ENCODE measurements at places on chromosomes 2 and 18.

GRCh38 chr2:144163592-144163991 is 356.3 kb downstream of the ZEB2 start:
- no peak for DNase-seq

DNA sequence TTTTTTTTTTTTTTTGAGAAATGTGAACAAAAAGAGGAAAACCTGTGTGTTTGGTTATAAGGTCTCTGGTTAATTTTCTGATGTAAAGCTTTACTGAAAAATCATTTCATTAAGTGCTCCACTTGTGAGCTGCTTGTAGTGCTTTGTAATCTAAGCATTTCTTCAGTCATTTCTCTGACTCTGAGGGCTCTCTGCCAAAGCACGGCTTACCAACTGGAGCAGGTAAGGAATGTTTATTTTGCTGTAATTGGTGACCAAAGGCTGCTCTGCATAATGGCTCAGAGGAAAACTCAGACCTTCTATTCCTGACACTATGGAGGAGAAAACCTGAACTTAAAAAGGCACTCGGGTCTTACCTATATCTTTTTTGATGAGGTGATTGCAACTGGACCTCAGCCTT is 848.8 kb downstream of the MBD2 start:
- no peak for DNase-seq

DNA sequence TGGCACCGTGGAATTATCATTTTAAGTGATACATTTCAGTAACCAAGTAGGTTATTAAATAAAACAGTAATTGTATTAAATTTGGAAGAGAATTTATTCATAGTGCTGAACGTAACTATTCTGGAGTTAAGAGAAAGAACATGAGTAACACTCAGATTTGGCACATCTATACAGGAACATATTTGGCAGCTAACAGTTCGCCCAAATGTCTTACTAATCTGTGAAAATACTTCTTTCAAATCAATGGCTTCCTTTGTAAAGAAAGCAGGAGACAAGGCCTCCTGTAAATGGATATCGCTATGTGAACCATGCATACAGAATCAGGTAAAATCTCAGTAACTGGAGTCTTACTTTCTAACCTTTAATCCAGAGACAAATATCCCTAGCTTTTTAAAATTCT is 64.4 kb downstream of the ZNF516 start:
- no peak for DNase-seq

- no peak for DNase-seq
Measured at GRCh38 chr2:30239986-30240752, 8.8 kb downstream of the LBH start.

- DNase-seq = no peak
Measured at GRCh38 chr2:75500633-75501032, 60.1 kb downstream of the EVA1A start.

DNA sequence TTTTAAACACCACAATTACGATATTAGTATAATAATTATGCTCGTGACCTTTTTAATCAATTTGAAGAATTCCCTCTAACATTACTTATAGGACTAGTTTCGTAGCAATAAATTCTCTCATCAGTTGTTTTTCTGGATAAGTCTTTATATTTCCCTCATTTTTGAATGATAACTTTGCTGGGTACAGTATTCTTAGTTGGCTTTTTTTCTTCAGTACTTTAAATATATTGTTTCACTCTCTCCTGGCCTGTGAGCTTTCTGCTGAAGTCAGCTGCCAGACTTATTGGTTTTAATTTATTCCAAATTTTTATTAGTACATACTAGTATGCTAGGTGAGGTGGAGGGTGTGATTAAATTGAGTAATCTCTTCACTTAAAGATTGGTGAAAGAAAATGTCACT is 123.8 kb upstream of the CNTNAP5 start:
- no peak for DNase-seq

- DNase-seq = no peak
Measured at GRCh38 chr2:132588576-132588975, 81.4 kb downstream of the LYPD1 start.

GRCh38 chr2:168320267-168320666 is 72.9 kb upstream of the STK39 start:
- no peak for DNase-seq

GRCh38 chr2:54318821-54319220 is 62.8 kb upstream of the TSPYL6 start:
- DNase-seq = no peak

GRCh38 chr18:58455314-58456188 is 173.3 kb downstream of the ALPK2 start:
- no peak for DNase-seq

DNA sequence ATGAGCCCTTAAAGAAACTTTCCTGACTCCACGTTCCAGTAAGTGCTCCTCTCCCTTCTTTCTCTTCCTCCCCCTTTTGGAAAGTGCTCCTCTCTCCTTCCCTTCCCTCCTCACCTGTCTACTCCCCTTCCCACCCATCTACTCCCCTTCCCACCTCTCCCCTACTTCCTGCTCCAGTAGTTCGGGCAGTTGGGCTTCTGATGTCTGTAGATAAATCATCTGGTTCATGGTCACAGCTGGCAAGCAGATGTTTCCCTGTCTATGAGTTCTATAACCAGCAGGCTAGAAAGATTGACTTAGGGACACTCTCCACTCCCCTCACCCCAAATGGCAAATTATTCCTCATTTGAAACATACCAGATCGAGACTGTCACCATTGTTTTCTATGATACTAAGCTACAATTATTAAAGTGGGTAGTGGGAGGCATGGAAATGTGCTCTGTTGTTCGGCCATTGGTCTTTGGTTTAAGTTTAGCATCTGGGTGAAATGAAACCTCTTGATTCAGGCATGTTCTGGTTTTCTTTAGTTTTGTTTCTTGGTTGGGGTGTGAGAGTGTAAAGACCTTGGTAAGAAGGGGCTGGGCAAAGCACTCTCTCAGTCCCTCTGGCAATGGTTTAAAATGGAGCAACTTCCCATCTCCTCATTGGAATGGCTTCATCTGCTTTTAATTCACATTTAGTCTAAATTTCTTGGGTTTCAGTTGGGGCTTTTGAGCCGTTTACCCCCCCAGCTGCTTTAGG is 413.2 kb upstream of the SPRED2 start:
- DNase-seq = no peak

GRCh38 chr2:42888321-42889245 is 96.2 kb upstream of the HAAO start:
- no peak for DNase-seq

DNA sequence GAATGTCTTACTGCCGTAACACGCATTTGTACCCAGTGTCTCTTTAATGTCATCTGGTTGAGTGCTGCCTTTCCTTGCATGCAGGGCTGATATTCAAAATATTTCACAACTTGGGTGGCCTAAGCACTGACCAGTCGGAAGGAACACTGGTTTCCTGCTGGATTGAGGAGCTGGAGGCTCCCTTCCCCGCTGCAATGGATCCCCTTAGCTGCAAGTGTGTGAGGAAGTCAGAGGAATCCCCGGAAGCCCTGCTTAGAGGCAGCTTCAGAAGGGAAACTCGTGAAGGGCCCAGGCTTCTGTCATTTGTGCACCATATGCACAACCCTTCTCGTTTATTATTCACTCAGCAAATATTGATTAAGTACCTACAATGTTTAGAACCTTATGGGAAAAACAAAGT is 33.2 kb upstream of the SP3 start:
- no peak for DNase-seq

DNA sequence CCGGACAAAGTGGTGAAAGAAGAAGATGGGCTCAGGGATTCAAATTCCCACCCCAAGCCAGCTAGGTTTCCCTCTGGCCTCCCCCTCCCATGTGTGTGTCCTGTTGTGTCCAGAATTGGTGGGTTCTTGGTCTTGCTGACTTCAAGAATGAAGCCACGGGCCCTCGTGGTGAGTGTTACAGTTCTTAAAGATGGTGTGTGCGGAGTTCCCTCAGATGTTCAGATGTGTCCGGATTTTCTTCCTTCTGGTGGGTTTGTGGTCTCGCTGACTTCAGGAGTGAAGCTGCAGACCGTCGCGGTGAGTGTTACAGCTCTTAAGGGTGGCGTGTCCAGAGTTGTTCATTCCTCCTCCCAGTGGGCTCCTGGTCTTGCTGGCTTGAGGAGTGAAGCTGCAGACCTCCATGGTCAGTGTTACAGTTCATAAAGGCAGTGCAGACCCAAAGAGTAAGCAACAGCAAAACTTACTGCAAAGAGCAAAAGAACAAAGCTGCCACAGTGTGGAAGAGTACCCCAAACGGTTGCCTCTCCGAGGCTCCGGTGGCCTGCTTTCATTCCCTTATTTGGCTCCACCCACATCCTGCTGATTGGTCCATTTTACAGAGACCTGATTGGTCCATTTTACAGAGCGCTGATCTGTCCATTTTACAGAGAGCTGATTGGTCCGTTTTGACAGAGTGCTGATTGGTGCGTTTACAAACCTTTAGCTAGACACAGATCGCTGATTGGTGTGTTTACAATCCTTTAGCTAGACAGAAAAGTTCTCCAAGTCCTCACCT is 37.7 kb upstream of the KLF11 start:
- no peak for DNase-seq

DNA sequence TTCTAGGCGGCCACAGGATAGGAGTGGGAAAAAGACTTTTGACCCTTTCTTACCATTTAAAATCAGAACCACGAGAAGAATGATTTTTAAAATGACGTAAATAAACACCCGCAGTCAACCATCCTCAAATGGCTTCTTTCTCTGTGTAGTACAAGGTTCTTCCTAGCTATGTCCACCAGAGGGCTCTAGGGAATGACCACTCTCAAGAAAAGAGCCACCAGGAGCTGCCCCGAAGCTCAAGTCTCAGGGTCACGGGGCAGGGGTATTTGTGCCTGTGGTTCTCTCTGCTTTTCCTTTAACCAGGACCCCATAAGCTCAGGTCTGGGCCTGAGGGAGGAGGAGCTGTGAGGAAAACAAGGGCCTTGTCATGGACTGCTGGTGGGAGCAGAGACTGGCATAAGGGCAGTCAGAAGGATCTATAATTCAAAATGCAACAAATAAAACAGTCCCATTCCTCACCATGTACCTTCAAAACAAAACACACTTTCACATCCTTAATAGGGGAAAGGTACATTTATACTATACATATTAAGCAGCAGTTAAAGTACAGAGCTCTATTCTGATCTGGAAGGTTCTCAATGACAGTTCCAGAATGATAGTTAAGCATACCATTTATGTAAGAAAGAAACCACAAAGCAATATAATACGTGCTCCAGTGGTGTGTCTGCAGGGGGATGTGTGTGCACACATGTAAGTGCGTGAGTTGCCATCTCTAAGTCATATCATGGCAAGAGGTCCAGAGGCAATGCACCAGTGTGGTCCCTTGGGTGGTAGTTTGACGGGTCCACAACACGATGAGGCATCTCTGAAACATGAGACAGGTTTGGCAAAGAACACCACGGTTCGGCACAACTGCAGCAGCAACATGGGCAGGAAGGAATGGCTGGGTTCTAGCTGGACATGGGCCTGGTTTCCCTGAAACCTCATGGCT is 18.6 kb downstream of the LYPD1 start:
- no peak for DNase-seq

- DNase-seq = no peak
Measured at GRCh38 chr2:206494061-206494460, 50.7 kb downstream of the ADAM23 start.

DNA sequence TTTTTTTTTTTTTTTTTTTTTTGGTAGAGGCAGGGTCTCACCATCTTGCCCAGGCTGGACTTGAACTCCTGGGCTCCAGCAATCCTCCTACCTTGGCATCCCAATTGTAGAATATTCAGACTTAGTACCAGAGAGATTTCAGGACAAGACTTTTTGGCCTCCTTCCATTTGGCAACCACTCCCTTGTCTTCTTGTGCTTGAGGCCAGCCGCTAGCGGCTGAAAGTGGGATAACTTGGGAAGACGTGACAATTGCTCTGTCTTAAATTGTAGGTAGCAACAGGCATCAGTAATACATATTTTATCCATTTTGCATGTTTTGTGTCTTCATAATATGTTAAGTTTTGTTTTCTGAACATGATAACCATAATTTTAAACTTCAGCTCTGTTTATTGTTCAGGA is 53.3 kb upstream of the TTN start:
- DNase-seq = no peak

DNA sequence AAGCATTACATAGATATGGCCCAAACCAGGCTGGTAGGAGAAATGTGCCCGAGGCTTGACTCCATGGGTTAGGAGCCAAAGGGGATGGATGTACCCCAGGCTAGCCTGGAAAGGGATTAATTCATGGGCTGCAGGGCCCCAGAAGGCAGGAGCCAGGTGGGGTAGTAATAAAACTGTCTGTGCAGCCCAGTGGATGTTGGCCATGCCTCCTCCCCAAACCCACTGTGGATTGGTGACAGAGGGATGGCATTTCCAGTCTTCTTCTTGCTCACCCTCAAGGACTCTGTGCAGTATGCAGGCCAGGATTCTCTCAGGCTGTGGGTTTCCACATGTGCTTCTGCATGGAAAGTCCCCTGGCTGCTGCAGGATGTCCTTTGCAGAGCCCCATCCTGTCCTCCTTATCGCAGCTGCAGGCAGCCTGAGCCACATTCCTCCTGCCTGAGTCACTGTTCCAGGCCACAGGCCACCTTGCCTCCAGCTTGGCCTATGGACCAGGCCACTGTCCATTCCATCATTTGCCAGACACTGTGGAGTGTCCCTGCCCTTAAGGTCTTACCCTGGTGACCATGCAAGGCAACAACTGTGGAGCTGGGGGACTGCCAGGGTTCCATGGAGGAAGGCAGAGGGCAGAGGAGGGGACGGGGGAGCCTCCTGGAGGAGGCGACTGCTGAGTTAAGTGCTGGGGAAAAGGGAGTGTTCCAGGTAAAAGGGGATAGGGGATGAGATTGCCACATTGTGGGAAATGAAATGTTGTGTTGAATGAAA is 38.9 kb downstream of the INO80C start:
- DNase-seq = no peak

DNA sequence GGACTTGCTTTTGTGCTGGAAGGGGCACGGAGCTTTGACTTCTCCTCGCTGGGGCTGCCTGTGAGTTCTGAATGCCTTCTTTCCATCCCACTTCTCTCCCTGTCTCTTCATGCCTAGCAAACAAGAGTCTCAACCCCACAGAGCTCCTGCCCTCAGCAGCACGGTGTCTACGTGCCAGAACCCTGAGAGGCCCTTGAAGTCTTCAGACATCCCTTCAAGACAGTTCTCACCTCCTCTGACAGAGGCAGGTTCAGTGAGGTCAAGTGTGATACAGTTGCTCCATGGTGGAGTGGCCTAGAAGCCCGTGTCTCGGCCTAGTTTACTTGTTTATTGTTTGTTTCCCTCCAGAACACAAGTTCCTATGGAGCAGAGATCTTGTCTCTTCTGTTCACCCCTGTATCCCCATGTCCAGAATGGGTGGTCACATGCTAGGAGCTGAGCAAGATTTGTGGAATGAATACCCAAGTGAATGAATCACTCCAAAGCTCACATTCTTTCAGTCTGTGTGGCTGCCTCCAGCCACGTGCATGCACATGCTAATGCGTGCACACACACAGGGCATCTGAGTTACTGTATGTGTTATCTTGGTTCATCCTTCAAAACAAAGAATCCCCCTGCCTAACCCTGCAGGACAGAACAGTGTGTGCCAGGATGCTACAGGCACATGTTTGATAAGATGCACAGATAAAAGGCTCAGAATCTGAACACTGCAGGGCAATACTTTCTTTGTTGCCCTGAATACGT is 391.6 kb downstream of the NBAS start:
- no peak for DNase-seq

- DNase-seq = no peak
Measured at GRCh38 chr2:224973112-224974016, 68.9 kb downstream of the DOCK10 start.
